Smooth muscle cell of the umbilical artery (primary cell): ENCODE measurements at places on chromosomes 7 and 10. TPM values are rescaled to one million over a fixed set of nuclear protein-coding genes. Genes with fewer than 3 reads are reported as not detected.

ERCC6 gene
- total RNA-seq: 38.0 and 42.9 TPM in 2 replicates

COL13A1 gene
- total RNA-seq: 17.2 and 25.7 TPM in 2 replicates

SPACDR gene
- 0.30 and 1.5 TPM in 2 replicates for total RNA-seq

COL26A1 gene
- not detected in 2 replicates for total RNA-seq

FAM20C gene
- 54.0 and 63.3 TPM in 2 replicates for total RNA-seq

CCDC7 gene
- 10.0 and 16.6 TPM in 2 replicates for total RNA-seq

STEAP1 gene
- 12.5 and 20.5 TPM in 2 replicates for total RNA-seq

SPDYE1 gene
- total RNA-seq: not detected in 2 replicates

GNA12 gene
- 43.1 and 96.7 TPM in 2 replicates for total RNA-seq

ZNF365 gene
- 2.7 and 2.8 TPM in 2 replicates for total RNA-seq

GIMAP1 gene
- total RNA-seq: under 0.01 TPM in 1 of 2 replicates, not detected in the other

PLXDC2 gene
- 18.0 and 19.0 TPM in 2 replicates for total RNA-seq

CLCN1 gene
- not detected in 2 replicates for total RNA-seq
